GDM1 (cell line): ENCODE measurements at places on chromosomes 6 and 20.

GRCh38 chr20:53828088-53828681 is 234.5 kb upstream of the ZNF217 start:
- no peak for DNase-seq

- DNase-seq = no peak
Measured at GRCh38 chr6:143195349-143195845, 134.7 kb downstream of the AIG1 start.

DNA sequence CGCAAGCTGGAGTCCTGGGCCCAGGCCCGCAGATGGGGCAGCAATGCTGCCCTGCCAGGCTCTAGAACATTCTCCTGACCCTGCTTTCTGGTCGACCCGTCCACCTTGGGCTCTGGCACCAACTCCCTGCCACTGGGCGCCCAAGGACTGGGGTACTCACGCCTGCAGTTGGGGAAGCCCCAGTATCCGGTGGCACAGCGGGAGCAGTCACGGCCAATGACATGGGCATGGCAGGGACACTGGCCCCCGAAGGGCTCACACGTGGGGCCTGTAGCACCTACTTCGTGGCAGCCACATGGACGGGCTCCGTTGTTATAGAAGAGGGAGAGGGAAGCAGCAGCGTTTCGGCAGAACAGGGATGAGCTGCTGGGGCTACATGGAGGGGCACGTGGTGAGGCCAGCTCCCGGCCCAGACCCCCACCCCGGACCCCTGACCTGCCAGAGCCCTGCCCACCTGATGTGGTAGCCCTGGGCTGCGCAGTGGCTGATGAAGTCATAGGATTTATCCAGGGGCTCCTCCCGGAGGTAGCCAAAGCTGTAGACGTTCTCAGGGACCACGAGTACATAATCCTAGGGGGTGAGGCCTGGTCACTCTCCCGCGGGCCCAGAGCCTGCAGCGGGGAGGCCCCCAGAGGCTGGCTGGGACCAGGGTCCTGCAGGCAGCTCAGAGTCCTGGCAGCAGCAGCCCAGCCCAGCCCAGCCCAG is 26.0 kb downstream of the ADRM1 start:
- DNase-seq = no peak

GRCh38 chr20:62666736-62667529 is 24.6 kb downstream of the SLCO4A1 start:
- DNase-seq = no peak

- DNase-seq = no peak
Measured at GRCh38 chr6:35049900-35050756, 91.0 kb downstream of the TCP11 start.

DNA sequence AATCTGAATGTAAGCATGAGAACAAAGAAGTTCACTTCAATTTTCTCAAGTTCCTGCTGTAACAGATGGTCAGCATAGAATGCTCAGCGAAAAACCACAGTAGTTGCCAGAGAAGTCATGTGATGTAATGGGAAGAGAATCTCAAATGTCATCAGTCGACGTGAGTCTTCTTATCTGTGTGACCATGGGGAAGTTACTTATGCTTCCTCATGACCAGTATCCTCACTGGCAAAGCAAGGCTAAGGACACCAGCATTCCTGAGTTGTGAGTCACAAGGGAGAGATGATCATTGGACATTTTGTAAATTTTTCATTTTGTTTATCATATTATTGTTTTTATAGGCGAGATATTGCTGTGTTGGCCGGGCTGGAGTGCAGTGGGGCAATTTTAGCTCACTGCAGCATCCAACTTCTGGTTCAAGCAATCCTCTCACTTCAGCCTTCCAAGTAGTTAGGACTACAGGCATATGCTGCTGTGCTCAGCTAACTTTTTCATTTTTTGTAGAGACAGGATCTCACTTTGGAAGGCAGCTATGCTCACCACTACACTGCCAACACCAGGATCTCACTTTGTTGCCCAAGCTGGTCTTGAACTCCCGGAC is 21.9 kb downstream of the SGK1 start:
- no peak for DNase-seq

DNA sequence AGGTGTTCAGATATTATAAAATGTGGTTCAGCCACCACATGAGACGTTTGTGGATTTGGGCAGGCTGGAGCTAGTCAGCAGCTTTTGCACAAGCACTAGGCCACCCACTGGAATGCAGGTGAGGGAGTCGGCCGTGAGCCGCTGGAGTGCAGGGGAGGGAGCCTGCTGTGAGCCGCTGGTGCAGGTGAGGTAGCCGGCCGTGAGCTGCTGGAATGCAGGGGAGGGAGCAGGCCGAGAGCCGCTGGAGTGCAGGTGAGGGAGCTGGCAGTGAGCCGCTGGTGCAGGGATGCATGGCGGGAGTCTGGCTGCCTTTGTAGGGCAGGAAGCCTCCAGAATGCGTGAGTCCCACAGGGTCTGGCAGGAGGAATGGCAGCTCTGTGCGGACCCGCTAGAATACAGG is 1907.6 kb upstream of the DEFB115 start:
- no peak for DNase-seq

DNA sequence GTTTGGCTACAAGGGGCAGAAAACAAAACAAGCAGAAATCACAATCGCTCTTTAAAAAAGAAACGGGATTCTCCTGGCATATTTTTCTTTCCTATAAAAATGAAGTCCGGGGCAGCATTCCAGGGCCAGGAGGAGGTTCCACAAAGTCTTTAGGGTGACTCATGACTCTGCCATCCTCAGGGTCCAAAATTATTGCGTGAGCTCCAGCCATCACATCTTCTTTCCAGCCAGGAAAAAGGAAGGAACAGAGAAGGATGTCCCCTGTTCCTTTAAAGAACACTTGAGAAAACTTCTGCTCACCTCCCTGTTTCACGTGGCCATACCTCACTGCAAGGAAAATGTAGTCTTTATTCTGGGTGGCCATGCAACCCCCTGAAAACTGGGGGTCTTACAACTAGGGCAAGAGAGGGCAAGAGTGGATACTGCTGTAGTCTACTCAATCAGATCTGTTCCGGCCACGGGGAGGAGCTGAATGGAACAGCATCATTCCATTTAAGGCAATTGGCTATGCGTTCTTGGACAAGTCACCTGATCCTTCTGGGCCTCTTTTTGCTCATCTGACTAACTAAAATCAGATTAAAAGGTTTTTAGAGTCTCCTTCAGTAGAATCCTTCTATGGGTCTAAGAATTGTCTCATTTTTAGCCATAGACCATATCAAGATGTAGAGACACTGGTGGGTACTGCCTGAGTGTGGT is 49.4 kb downstream of the CTCFL start:
- no peak for DNase-seq

DNA sequence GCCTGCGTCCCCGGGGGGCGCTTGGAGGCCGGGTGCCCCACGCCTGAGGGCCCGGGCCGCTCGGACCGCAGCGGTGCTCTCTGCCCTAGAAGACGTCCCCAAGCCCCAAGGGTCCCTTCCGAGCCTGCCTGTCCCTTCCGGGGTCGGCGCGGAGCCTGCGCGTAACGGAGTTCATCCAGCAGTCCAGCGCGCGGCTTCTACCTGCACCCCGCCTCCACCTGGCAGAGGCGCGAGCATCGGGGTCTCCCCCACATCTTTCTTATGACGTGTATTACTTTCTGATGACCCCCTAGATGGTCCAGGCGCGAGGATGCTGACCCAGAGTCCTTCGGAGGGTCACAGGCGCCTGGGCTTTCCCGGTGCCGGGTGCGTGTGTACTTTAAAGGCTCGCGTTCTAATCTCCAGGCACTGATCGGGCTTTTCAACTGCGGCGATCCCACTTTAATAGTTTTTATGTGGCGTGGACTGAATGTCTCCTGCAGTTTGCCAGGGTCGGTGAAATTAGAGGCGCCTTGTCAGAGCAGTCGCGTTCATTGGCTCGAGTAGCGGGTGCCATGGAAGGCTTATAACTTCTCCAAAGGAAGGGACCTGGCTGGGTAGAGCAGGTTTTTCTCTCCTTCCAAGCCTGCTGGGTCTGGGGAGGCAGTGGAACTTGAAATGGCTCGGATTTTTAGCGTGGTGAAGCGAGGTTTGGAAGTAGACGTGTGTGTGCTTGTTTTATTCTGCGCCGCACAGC is 912 bp downstream of the EYA4 start:
- DNase-seq = no peak

- no peak for DNase-seq
Measured at GRCh38 chr20:13166437-13166836, 54.6 kb upstream of the ISM1 start.

GRCh38 chr6:33987531-33988021 is 158.3 kb downstream of the GRM4 start:
- no peak for DNase-seq

- peak; percentile 27 for DNase-seq
Measured at GRCh38 chr6:35142588-35143569, 1.7 kb upstream of the TCP11 start.

DNA sequence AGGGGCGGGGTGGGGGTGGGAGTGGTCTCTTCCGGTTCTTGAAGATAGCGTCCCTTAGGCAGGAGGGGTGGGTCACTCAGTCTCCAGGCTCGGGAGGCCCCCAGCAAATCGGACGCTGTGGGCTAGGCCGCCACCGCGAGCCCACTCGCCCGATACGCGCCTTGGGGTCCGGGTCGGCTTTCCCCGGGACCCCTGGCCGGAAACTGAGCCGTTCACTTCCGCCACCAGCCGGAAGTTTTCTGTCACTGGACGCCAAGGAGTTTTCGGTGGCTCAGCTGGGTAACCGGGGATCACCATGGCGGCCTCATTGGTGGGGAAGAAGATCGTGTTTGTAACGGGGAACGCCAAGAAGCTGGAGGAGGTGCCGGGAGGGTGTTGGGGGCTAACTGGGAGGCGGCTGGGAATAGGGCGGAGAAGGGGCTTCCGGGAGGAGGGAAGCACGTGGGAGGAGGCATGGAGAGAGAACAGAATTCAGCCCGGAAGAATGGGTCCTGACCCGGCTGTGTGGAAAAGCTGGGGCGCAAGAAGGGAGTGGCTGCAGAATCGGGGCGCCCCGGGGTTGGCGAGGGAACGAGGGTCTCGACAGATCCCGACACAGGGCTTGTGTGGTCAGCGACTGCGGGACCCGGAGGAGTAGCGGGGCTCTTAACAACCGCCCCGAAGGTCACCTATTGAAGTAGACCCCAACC is at the start of gene ITPA:
TSS of gene ITPA (plus strand) at position 242 of the 689 bp plus-strand sequence. CDS start at position 296, 54 bp downstream.
- peak; percentile 32 for DNase-seq

GRCh38 chr20:32645134-32645533 is 28.6 kb downstream of the C20orf203 start:
- DNase-seq = no peak

DNA sequence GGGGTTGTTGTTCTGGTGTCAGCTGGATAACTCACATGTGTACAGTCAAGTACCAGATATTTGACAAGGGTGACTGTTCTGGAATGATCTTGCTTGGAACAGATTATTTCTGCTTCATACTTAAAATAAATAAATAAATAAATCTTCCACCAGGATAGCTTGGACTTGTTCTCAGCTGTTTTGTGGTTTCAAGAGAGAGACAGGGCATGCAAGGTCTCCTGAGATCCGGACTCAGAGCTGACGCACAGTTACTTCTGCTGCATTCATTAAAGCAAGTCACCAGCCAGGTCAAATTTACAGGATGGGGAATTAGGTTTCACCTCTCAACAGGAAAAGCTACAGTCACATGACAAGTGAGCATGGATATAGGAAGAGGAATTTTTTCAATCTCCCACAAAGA is 285.0 kb upstream of the SPTLC3 start:
- DNase-seq = no peak

- DNase-seq = no peak
Measured at GRCh38 chr6:112037783-112038216, 16.1 kb upstream of the CCN6 start.

DNA sequence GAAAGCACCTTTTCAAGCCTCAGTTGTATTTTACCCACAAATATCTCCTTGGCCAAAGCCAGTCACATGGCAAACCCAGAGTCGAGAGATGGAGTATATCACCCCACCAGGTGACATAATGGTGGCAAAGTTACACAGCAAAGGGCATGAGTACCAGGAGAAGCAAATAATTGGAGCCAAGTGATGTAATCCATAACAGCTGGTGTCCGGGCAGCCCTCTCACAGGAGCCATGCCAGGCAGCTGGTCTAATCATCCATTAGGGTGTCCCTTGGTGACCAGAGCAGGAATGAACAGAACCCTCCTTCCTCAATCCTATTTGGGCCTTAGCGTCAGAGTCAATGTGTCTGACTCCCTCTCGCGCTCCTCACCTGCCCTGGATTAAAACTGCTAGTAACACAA is 272.1 kb downstream of the LRFN2 start:
- DNase-seq = no peak

DNA sequence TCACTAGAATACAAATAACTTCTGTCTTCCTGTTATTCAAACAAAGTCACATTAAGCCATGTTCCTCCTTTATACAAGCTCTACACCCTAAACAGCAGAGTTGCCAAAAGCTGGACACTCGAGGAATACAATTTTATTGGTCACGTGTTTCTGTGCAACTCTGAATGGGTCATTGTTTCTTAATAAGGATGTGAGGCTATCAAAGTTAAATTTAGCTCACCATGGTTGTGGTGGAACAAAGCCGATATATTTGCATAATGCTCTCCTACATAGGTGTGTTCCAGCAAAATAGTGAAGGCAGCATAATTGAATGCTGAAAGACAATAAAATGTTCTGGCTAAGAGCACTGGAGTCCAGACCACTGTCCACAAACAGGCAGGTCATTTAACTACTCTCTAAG is 36.9 kb upstream of the CD2AP start:
- DNase-seq = no peak

DNA sequence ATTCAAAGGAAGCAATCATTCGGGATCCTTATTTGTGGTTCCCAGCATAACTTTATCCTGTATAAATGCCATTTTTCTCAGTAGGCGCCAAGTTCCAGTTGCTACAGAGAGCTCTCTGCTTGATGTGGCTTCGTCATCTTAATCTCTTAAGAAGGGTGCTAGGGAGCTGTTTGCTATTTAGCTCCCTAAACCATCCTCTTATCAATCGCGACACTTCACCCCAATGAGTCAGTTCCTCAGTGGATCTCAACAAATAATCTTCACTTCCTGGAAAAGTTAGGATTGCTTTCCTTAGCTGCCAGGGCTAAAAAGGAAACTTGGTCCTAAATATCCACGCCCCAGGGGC is 1.3 kb upstream of the NKAIN2 start:
- no peak for DNase-seq

DNA sequence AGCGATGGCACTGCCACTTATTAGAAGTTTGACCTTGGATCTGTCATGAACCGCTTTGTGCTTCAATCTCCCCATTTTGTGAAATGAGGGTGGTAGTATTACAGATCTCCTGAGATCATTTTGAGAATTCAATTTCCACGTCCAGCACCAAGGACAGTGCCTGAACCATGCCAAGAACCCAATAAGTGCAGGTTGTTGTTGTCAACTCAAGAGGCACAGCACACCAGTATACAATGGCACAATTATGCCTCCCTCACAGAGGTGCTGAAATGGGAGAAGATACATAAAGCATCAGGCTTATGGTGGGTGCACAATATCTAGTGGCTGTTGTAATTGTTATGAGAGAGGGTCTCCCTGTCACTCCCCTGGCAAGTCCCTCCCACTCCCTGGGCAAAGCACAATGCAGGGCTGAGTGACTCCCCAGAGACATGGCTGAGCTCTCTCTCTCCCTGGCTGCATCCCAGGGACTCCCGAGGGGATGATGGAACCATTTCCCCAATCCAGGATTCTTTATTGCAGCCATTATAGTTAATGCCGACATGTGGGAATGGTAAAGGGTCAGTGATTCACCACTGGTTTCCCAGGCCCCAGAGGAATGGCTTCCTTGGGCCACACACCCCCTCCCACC is 78.7 kb downstream of the CDH22 start:
- no peak for DNase-seq

GRCh38 chr6:27359231-27359630 is 29.3 kb upstream of the ZNF391 start:
- DNase-seq = no peak
